ENCODE measurements at places on chromosomes 1 and 21.

DNA sequence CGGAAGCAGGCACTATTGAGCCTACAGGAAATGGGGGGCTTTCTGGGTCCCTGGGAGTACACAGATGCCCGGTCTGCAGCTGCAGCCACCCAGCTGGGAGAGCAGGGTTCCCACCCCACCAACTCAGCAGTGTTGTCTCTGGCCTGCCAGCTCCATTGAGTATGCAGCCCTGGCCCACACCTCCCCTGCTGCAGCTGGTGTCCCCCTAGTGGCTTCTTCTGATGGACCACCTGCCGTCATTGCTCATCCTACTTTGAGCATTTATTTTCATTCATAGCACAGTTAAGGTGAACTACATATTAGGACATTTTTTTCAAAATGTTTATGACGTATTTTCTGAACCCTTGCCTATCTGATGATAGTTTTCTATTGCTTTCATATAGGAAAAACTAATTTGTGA, 189.8 kb upstream of the LYPLAL1 start:
- ATAC-seq, result no peak

- ATAC-seq, result no peak
Measured at GRCh38 chr1:29462096-29462495, 225.8 kb downstream of the PTPRU start.

DNA sequence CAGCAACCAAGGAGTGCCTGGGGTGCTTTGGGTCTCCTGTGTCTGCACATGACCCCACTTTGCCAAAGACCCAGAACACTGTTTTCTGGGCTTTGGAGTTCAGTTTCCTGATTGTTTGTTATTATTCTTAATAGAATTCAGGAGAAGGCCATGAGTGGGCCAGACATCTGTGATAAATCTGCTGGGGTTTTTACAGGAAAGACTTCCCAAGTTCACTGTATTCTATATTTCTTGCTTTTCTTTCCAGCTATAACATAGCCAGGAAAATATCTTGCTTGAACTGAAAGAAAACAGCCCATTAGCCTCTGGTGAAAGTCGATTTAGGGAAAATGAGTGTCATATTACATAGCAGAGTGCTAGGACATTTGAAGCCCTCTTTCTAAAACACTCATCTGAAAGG, 345.1 kb upstream of the USP24 start:
- no peak for ATAC-seq

DNA sequence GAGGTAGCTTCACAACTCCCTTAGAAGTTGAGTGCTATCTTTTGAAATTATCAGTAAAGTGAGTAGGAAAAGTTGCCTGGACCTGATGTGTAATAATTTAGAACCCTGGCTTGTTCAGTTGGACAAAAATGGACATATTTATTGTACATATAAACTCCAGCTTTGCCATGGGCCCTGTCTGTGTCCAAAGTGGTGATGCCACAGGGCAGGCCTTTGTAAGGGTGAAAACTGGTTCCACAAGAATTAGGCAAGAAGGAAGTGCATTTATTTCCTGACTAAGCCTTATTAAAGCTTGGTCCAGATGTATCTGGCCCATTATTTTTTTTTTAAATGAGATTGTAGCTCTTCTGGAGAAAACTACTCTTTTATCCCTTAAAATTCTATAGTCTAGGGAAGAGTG, 47.9 kb downstream of the MACO1 start:
- peak; percentile 80 for ATAC-seq

- no peak for ATAC-seq
Measured at GRCh38 chr1:169012416-169012815, 94.1 kb upstream of the ATP1B1 start.

GRCh38 chr1:198480876-198481275, 59.6 kb downstream of the ATP6V1G3 start:
- ATAC-seq, result no peak

- no peak for ATAC-seq
Measured at GRCh38 chr1:88877382-88877825, 14.0 kb downstream of the GTF2B start.

GRCh38 chr1:68751723-68752122, 254.8 kb upstream of the DEPDC1 start:
- no peak for ATAC-seq

DNA sequence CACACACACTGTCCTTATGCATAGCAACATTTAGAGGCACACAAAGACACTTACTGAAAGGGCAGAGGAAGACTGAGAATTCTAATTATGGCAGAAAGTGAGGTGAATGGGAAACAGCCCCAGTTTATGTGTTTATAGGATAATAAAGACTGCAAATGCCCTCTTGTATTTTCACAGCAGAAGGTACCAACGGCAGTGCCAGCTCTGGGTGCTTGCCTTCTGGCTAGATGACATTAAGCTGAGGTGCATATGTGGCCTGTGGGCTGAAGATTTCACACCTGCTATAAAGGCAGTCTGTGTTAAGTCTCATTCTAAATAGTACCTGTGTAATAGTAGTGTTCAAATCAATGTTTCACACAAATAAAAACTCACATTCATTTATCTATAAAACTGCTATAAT, 347.2 kb upstream of the ZRANB2 start:
- no peak for ATAC-seq

- peak; percentile 62 for ATAC-seq
Measured at GRCh38 chr1:44707959-44708831, 22.8 kb downstream of the RNU5D-1 start.

DNA sequence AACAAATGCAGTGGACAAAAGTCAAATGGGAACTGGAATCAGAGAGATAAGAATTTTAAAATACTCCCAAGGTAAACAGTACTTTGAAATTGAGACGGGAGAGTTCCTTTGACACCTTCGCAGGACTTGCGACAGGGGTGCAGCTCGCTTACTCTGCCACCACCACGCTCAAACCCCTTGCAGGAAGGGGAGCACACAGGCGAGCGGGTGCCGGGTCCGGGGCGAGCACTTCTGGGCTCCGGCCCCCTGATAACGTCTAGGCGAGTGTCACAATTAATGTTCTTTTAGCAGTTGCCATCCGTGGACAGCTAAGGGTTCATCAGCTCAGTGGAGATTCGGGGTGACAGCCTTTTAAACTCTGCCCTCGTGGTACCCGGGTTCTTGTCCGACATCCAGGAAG, 37.4 kb downstream of the CLDN17 start:
- ATAC-seq, result no peak

DNA sequence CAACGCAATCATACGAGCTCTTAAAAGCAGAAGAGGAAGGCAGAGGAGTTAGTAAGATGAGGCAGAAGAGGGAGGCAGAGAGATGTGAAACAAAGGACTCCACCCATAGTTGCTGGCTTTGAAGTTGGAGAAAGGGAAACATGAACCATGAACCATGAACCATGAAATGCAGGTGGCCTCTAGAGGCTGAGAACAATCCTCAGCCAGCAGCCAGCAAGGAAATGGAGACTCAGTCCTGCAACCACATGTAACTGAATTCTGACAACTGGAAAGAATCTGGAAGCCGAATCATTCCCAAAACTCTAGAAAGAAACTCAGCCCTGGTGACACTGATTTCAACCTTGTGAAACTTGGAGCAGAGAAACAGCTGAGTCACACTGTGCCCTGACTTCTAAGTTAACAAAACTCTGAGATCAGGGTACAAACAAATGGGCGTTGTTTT, 10.1 kb downstream of the DIPK1A start:
- peak; percentile 57 for ATAC-seq

DNA sequence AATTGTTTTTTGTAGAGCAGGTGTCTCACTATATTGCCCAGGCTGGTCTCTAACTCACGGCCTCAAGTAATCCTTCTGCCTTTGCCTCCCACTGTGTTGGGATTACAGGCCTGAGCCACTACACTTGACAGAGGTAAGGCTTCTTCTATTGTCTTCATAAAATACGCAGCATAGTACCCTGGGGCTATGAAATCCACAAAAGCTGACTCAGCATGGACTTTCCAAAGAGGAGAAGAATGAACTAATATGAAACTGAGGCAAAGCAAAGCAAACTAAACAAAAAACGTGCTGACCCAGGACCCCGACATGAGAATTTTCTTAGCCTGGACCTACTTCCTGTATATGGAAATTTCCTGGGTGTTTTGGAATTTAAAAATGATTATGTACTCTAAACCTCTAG, 18.5 kb upstream of the ATP13A2 start:
- no peak for ATAC-seq

DNA sequence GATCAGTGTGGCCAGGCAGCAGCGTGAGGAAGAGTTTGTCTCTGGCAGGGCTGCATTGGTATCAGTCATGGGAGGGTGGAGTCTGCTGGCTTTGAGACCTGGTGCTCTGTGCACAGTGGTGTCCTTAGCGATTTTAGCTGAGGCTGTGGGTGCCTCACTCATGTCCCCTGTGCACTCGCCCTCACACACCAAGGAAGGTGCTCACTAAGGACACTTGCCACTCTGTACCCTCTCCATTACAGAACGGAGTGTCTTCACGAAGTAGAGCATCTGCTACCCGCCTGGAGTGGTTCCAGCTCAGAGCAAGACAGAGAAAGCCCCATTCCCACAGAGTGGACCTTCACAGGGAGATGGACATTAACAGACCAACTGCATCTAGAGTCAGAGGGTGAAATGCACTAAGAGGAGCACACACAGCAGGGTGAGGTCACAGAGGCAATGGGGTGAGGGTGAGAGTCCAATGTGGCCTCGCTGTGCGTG, 117.9 kb downstream of the MATN1 start:
- peak; percentile 20 for ATAC-seq

- no peak for ATAC-seq
Measured at GRCh38 chr1:22814176-22815042, 103.8 kb downstream of the EPHB2 start.

DNA sequence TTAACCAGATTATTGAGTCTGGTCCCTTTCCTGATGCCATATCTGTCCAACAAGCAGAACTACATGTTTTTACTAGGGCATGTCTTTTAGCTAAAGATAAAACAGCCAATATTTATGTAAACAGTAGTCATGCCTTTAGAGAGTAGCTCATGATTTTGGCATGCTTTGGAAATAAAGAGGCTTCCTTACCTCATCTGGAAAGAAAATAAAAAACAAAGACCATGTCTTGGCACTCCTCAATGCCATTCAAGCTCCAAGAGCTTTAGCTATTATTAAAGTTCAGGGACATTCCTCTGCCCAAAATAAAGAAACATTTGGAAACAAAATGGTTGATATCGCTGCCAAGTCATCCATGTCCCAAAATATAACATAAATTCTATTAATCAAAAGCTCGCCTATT, 202.4 kb downstream of the URB2 start:
- ATAC-seq, result no peak

GRCh38 chr1:115113766-115114165, 24.5 kb upstream of the TSPAN2 start:
- peak; percentile 21 for ATAC-seq

- ATAC-seq, result no peak
Measured at GRCh38 chr21:36055551-36055950, 4.8 kb downstream of the SETD4 start.

- peak; percentile 55 for ATAC-seq
Measured at GRCh38 chr1:58620926-58621325, 43.9 kb upstream of the TACSTD2 start.

GRCh38 chr1:158516966-158517365, 37.2 kb downstream of the OR6Y1 start:
- no peak for ATAC-seq

DNA sequence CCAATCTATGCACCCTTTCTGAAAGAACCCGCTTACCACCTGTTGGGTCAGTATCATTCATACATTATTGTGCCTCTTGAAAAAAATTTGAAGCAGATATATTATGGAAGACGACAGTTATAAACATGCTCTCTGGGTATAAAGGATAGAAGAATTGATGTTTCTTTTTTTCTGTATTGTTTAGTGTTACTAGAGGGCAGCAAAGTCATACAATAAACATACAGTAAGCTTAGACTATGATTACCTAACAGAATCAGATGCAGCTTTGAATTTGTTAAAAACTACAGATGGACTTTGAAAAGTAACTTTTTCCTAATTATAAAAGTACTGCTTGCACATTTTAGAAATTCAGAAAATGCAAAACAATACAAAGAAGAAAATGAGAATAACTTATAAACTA, 11.1 kb upstream of the PAXBP1 start:
- no peak for ATAC-seq

DNA sequence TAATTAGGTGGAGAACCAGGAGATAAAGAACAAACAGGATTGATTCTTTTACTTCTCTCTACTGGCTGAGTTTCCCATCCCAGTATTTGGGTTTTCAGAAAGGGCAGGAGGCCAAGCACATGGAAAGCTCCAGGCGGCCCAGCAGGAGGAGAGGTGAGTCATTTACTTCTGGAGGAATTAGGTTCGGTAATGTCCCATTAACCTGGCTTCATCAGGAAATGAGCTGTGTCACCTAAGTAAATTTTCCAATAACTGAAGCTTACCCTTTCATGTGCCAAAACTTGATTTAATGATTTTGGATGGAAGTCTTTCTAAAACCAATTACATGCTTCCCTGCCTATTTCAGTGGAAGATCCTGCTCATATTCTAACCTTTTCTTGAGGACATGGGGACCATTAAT, 257.6 kb upstream of the USP24 start:
- ATAC-seq, result peak; percentile 55

- ATAC-seq, result peak; percentile 77
Measured at GRCh38 chr1:179141592-179142251, 59.9 kb downstream of the TOR3A start.

DNA sequence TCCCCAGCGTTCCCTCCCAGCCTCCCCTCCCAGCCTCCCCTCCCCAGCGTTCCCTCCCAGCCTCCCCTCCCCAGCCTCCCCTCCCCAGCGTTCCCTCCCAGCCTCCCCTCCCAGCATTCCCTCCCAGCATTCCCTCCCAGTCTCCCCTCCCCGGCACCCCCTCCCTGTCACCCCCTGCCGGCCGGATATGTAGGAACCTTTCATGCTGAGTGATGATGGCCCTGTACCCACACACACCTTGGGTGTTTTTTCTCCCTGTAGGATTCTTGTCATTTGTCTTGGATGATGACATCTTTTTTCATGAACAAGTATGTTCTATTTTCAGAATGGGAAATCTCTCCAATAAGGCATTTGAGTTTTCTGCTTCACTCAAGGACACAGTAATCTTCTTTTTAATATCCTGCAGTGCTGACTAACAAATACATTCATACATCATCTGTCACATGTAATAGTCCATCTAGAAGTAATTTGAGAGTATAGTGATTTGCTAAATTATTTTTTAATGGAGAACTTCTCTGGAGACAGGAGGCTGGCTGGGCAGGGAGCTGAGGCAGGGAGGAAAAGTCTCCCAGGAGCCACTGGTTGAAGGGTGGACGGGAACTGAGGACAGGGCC, 19.5 kb downstream of the FTCD start:
- ATAC-seq, result no peak

DNA sequence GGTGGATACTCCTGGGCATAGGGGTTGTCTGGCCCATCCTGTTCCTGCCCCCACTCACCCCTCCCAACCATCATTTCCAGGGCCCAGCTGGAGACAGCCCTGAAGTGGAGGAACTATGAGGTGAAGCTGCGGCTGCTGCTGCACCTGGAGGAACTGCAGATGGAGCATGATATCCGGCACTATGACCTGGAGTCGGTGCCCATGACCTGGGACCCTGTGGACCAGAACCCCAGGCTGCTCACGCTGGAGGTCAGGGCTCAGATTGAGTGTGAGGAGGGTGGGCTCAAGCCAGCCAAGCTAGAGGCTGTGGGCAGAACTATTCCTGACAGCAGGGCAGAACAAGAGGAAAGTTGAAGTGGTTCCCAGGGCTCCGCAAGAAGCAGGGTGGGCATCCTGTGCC, 14.2 kb downstream of the RHOC start:
- ATAC-seq, result no peak

All from esophagus mucosa (tissue), 1 donor.